ENCODE measurements at places on chromosomes 2 and 18.

GRCh38 chr2:128978212-128978611, 659.5 kb upstream of the HS6ST1 start:
- DNase-seq: no peak

DNA sequence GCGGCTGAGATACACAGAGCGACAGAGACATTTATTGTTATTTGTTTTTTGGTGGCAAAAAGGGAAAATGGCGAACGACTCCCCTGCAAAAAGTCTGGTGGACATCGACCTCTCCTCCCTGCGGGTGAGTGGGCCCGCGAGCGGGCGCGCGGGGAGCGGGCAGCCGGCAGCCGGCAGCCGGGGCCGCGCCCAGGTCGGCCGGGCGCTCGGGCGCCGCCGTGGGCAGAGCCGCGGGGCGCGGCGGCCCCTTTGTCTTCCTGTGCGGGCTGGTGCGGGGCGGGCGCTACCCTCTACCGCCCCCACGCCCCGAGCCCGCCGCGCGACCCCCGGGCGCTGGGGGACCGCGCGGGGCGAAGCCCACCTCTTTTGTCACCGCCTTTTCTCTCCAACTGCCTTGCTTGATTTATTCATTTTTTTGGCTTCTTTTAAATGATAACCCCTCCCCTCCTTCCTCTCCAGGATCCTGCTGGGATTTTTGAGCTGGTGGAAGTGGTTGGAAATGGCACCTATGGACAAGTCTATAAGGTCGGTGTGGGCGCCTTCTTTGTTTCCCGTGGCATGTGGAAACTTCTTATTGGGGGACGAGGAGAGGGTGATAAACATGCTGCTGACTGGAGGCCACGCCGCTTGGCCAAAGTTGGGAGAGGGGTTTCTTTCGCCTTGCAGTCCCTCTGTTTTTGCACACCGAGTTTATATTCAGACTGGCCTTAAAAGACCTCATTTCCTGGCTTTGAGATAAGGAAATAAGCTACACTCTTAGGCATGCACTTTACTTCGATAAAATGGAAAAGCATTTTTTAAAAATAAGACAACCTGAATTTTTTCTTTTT, 722 bp downstream of the MAP4K4 start:
- no peak for DNase-seq

GRCh38 chr2:142300517-142300916, 169.7 kb upstream of the LRP1B start:
- no peak for DNase-seq

DNA sequence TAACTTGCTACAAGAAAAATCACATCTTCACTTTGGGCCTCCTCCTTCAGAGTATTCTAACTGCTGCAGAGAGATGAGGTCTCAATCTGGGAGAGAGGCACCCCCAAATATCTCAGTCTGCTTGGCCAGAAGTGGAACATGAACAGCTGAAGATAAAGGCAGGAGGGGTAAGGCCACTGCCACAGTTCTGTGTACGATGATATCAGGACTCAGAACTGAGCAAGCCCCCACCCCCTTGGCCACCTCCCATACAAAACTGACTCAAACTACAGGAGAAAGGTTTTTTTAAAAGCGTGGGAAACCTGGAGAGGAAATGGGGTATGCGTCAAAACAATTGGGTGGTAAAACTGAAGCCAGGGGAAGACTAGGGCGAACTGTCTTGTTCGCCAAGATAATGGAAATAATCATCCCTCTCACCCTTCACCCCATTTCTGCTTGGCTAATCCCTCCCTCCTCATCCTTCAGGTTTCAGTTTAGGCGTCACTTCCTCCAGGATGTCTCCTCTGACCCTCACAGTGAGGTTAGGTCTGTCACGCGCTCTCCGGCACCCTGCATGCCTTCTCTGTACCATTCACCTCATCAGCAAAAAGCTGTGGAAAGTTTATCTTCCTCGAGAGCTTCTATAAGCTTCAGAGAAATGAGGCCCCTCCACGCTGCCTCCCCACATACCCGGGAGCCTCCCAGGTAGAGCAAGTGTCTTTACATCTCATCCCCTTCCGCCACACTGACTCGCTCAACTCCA, 64.4 kb downstream of the SFXN5 start:
- no peak for DNase-seq

- no peak for DNase-seq
Observed at GRCh38 chr2:39431592-39432316, 5.3 kb downstream of the MAP4K3 start.

GRCh38 chr2:118123561-118124232, 35.4 kb downstream of the INSIG2 start:
- DNase-seq: no peak

Measured in SHP77 (cell line).